Cerebellar cortex (tissue), 1 donor: ENCODE measurements at places on chromosomes 2 and 18.
A peak's percentile ranks its signal among the peaks of the same experiment; 100 is the strongest.

- peak; percentile 49 for DNase-seq
Measured at GRCh38 chr18:37385846-37386778, 179.5 kb downstream of the CELF4 start.

- DNase-seq, result no peak
Measured at GRCh38 chr2:233820774-233821105, 33.6 kb downstream of the HJURP start.

- no peak for DNase-seq
Measured at GRCh38 chr2:216559625-216560156, 61.0 kb downstream of the RPL37A start.

- no peak for DNase-seq
Measured at GRCh38 chr2:148044322-148044721, 23.4 kb downstream of the MBD5 start.

DNA sequence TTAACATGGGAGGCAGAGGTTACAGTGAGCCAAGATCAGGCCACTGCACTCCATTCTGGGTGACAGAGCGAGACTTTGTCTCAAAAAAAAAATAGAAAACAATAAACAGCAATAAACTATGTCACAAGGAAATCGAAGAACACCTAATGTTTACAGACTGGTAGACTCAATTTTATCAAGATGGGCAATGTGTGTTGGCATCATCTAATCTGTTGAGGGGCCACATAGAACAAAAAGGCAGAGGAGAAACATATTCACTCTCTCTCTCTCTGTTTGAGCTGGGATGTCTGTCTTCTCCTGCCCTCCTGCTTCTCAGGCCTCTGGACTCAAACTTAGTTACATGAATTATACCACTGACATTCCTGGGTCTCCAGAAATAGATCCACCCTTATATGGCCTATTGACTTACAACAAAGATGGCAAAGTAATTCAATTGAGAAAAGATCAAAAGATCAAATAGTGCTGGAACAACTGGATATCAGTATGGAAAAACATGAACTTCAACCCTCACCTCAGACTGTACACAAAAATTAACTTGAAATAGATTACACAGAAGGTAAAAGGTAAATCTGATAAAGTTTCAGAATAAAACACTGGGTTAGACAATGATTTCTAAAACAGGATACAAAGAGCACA is 703.8 kb upstream of the CRIM1 start:
- no peak for DNase-seq

- DNase-seq, result no peak
Measured at GRCh38 chr2:234293973-234294372, 202.9 kb downstream of the ARL4C start.

GRCh38 chr2:188303363-188304031 is 11.8 kb downstream of the GULP1 start:
- DNase-seq, result peak; percentile 89

DNA sequence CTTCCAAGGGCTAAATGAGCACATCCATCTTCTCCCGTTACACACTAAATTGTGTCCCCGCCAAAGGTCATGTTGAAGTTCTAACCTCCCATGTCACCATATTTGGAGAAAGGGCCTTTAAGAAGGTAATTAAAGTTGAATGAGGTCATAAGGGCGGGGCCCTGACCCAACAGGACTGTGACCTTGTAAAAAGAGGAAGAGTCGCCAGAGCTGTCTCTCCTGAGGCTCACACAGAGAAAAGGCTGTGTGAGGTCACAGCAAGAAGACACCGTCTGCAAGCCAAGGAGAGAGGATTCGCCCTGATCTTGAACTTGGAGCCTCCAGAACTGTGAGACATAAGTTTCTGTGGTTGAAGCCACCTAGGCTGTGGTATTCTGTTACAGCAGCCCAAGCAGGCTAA is 24.1 kb downstream of the TRABD2A start:
- no peak for DNase-seq

- no peak for DNase-seq
Measured at GRCh38 chr2:28342081-28342967, 50.3 kb upstream of the FOSL2 start.

DNA sequence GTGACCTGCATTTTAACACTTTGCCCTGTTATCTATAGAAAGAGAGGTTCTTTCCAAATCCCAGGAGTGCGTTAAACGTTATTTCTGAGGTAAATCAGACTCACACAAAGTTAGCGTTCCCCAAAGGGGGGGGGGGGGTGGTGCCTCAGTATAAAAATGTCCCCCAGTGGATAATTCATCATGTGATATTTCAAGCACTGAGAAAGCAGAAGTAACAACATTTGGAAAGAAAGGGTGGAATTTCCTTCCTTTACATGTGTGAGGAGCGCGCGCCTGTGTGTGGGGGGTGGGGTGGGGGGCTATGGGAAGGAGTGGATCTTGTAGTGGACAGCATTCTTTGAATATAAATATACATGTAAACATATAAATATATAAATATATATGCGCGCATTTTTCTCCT is 630.9 kb downstream of the NYAP2 start:
- no peak for DNase-seq

DNA sequence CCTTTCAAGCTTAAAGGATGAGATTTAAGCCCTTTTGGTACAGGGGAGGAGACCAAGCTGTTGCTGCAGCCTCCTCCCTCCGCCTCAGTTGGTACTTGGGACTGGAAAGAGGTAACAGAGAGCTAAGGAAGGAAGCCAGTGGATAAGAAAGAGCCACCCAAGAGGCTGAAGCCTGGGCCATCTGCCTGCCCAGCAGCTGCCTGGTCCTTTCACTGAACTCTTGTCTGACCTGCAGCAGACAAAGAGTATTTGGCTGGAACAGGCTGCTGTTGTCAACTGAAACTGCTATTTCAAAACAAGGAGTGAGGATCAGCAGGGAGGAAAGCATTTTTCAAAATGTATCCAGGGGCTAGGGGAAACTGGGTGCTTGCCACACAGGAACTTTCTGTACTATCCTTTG is 30.3 kb downstream of the TNS1 start:
- no peak for DNase-seq

DNA sequence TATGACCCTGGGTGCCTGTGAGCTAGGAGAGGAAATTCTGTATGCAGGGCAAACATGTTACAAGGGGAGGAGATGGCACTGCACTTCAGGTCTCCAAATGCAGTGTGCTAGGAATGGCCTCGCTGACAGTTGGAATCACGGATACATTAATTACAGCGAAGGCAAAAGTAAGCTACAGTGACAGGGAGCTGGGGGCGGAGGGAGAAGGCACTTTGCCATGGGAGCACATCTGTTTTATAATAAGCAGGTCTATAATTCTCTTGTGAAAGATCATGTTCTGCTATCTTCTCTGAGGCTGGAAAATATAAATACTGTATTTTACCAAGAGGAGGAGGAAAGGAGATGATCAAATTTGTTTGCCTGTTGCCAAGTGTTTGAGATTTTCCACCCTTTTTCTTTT is 56.3 kb upstream of the FZD5 start:
- no peak for DNase-seq

- no peak for DNase-seq
Measured at GRCh38 chr2:9538000-9538507, 17.6 kb downstream of the ADAM17 start.

GRCh38 chr18:39786477-39786876 is 2168.6 kb upstream of the PIK3C3 start:
- no peak for DNase-seq

GRCh38 chr2:168981651-168982050 is 49.5 kb downstream of the ABCB11 start:
- no peak for DNase-seq

DNA sequence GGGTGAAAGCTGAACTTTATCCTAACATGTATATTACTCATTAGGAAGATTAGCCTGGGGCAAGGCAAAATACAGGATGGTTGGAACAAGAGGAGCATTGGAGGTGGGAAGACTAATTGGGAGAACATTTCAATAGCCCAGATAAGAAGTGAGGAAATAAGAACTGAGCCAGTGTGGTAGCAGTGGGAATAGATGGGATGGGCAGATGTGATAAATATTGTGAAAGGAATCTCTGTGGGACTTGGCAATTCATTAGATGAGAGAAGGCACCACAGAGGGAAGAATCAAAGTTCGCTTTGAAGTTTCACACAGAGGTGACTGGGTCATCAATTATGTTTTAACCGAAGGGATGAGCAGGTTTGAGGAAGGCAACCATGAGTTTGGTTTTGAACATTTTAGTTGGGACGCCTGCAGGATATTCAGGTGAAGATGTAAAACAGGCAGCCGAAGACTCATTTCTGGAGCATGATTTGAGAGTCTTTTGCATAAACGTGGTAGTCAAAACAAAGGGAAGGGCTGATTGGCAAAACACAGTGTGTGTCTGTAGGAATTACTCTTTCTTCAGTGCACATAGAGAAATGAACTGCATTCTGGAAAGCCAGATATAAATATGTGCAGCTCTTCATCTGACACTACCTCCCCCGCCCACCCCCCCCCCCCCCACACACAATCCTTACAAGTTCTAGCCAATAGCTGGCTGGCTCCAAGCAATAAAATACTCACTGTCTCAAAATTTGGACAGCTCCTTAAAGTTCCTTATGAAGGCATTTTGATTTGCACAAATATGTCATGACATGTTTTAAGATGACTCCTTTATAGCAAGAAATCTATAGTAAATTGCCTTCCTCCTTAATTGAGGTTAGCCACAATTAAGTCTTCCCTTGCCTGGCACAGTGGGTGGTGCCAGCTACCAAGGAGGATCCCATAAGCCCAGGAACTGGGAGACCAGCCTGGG is 1.9 kb upstream of the SLC1A4 start:
- DNase-seq, result no peak

DNA sequence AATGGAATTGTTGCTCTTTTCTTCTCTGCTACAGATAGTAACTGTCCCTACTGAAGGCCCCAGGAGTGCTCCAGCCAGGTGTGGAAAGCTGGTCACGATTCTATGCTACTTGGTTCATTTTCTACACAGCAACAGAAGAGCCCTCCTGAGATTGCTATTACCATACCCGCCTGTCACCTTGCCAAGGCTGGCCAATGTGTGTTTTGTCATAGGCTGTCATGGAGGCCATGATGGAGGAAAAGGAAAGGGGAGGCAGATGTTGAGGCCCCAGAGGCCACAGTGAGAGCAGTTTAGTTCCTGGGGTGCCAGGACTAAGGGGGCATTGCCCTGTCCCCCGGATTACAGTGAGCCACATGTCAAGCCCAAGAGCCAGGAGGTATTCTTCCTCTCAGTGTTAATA is 952 bp downstream of the ELMOD3 start:
- no peak for DNase-seq

DNA sequence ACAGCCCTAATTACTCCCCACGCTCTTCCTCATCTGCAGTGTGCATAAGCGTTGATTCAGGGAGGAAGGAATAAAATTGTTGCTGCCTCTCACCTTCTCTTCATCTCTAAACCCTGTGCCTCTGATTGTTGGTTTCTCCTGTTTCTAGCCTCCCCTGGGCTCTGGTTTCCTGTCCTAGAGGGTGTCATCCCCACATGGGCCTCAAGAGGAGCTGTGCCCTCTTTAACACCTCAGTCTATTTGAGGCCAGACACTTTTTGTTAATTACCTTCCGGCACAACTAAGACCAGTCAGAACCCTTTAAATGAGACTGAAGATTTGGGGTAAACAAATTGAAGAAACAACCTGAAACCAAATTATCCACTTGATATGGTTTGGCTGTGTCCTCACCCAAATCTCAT is 9.7 kb downstream of the CTAGE1 start:
- no peak for DNase-seq

- no peak for DNase-seq
Measured at GRCh38 chr2:69221960-69222751, 164.9 kb downstream of the GFPT1 start.

- no peak for DNase-seq
Measured at GRCh38 chr2:64105670-64106461, 38.4 kb downstream of the PELI1 start.

- DNase-seq, result no peak
Measured at GRCh38 chr2:183164650-183165015, 40.4 kb downstream of the NUP35 start.
